ENCODE measurements at places on chromosomes 6 and 20.

DNA sequence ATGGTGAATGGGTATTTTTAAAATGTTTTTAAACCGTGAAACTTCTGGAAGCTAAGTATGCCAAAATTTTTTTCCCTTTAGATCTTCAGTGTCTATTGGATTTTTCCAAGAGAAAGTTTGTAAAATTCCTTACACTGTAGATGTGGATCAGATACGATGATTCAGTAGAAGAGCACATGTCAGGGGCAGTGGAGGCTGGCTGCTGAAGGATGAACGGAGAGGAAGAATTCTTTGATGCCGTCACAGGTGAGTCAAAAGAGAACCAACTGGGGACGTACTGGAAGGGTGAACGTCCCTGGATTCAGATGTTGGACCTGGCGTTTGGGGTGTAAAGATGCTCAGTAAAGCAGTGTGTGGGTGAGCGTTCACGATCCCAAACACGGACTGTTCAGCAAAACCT is 17.7 kb downstream of the OSBPL2 start:
- no peak overlapping the region for H3K4me3 ChIP-seq
- H3K4me1 ChIP-seq, result no peaks in the 10 kb centered on the region
- H3K27ac ChIP-seq, result no peak overlapping the region
- no peaks in the 10 kb centered on the region for H3K36me3 ChIP-seq
- no peaks in the 10 kb centered on the region for H3K27me3 ChIP-seq

DNA sequence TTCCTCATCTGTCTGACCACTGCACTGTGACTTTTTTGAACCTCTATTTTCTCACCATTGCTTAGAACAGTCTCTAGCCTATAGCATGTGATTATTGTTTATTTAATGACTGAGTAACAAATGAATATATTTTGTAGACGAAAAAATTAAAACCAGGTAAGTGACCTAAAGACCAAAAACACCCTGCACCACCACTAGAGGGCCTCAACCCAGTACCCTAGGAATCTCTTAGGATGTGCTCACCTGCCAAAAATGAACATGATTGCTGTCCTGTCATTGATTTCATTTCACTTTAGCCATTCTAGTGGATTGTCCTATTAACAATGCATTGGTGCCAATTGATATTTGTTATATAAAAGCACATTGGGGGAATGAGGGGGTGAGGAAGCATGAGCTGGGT is 199.1 kb downstream of the COL9A1 start:
- no peaks in the 10 kb centered on the region for H3K36me3 ChIP-seq
- H3K27ac ChIP-seq, result no peak overlapping the region
- no peaks in the 10 kb centered on the region for H3K27me3 ChIP-seq
- no peaks in the 10 kb centered on the region for H3K4me1 ChIP-seq
- DNase-seq, result no peak

DNA sequence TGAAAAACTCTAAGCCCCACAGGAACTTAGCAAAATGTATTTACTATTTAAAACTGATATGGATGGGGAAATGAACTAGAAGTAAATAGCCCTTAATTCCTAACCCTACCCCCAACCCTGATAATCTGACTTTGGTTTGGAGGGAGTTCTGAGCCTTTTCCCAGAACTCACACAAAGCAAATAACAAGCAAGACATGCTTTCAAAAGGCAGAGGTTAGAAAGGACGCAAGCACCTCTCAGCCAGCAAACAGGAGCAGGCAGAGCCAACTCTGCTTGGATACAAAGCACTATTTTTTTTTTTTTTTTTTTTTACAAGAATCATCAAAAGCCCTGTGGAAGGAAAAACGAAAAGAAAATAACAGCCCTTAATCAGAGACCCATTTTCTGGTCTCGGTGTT is 58.7 kb downstream of the SLC22A23 start:
- H3K27me3 ChIP-seq, result no peaks in the 10 kb centered on the region
- no peak overlapping the region for H3K27ac ChIP-seq
- H3K4me1 ChIP-seq, result no peaks in the 10 kb centered on the region
- H3K36me3 ChIP-seq, result no peaks in the 10 kb centered on the region

DNA sequence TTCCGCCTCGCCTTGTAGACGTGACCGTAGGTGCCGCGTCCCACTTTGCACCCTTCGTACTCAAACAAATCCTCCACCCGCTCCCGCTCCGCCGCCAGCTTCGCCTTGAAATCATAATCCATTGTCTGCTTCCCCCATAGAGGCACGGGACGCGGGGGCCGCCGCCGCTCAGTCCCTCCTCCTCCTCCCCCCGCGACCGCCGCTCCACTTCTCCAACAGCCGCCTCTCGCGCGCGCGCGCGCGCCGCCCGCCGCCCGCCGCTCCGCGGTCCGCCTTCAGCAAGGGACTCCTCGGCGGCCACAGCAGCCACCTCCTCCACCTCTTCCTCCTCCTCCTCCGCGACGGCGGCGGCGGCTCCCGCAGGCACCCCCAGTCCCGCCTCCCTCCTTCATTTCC is 256 bp downstream of the CDK19 start:
- no peaks in the 10 kb centered on the region for H3K27me3 ChIP-seq
- peak overlapping the region; percentile 90 for H3K27ac ChIP-seq
- H3K36me3 ChIP-seq, result no peaks in the 10 kb centered on the region
- peaks cover 15% of the 10 kb centered on the region for H3K4me1 ChIP-seq
- no peak for DNase-seq

DNA sequence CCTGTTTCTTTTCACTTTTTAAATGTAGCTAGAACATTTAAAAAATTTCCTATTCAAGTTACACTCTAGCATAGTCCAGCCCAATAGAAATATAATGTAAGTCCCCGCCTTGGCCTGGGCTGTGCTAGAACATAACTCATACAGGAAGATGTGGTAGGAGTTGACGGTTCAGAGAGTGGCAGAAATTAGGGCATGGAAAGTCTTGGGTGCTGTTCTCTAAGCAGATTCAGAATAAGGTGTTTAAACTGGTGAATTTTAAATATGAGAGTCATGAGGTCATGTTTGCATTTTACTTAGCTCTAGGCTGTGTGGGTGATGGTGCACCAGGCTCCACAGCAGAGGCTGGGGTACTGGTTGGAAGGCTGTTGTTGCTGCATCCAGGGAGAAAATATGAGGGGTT is 256.5 kb downstream of the FARS2 start:
- 0 out of 2 replicates have a peak, but pooled peaks cover 8% of the 10 kb centered on the region for H3K4me1 ChIP-seq
- H3K27me3 ChIP-seq, result no peaks in the 10 kb centered on the region
- no peaks in the 10 kb centered on the region for H3K36me3 ChIP-seq
- no peak for DNase-seq

GRCh38 chr20:4067600-4068261 is 52.4 kb upstream of the RNF24 start:
- no peak overlapping the region for H3K27ac ChIP-seq
- H3K4me3 ChIP-seq, result no peak overlapping the region
- H3K4me1 ChIP-seq, result 0 out of 2 replicates have a peak, but pooled peaks cover under 1% of the 10 kb centered on the region

DNA sequence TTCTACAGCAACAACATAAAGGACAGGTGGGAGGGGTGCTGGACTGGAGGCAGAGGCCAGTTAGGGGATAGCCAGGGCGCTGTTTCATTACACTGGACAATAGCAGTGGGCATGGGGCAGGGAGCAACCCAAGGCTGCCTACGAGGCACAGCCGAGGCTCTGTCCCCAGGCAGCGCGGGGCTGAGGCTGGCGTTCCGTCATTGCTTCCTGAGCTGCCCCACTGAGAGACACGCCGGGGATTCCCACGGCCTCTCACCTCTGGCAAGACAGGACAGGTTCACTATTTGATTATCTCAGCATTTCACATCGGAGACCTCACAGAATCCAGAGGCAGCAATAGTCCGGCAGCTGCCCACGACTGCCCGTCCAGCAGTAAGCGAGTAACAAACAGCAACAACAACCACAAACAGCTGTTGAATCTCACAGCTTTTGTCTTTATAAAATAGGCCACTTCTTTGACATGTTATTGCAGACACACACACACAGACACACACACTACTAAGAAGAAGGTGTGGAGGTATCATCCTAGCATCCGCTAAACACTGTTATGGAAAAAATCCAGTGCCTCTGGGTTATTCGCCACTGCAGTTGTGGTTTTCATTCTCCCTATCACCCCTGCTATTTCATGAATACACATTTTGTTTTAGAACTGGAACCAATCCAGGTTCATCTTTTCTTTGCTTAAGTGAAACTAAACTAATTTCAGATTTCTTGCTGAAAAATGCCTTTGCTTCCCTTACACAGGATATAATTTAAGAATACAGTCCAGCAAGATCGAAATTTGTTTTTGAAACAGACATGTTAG is 19.5 kb downstream of the KIF25 start:
- H3K27me3 ChIP-seq, result peaks cover 22% of the 10 kb centered on the region
- no peaks in the 10 kb centered on the region for H3K36me3 ChIP-seq
- H3K27ac ChIP-seq, result no peak overlapping the region
- no peak overlapping the region for H3K4me3 ChIP-seq
- no peaks in the 10 kb centered on the region for H3K4me1 ChIP-seq
- no peak for DNase-seq

- DNase-seq, result no peak
- H3K36me3 ChIP-seq, result no peaks in the 10 kb centered on the region
- H3K4me1 ChIP-seq, result no peaks in the 10 kb centered on the region
- H3K27ac ChIP-seq, result peak overlapping the region; percentile 39
- no peaks in the 10 kb centered on the region for H3K27me3 ChIP-seq
- H3K4me3 ChIP-seq, result peak overlapping the region; percentile 82
Observed at GRCh38 chr6:5996714-5997419, 9.9 kb downstream of the NRN1 start.

GRCh38 chr6:166942393-166943168 is 13.8 kb downstream of the RNASET2 start:
- DNase-seq, result no peak
- no peak overlapping the region for H3K27ac ChIP-seq
- no peaks in the 10 kb centered on the region for H3K27me3 ChIP-seq
- no peaks in the 10 kb centered on the region for H3K36me3 ChIP-seq
- no peak overlapping the region for H3K4me3 ChIP-seq
- H3K4me1 ChIP-seq, result no peaks in the 10 kb centered on the region

GRCh38 chr6:155195903-155196302 is 67.9 kb upstream of the CLDN20 start:
- H3K4me3 ChIP-seq, result no peak overlapping the region
- no peaks in the 10 kb centered on the region for H3K36me3 ChIP-seq
- no peaks in the 10 kb centered on the region for H3K4me1 ChIP-seq
- no peak overlapping the region for H3K27ac ChIP-seq

- no peak overlapping the region for H3K27ac ChIP-seq
- no peaks in the 10 kb centered on the region for H3K36me3 ChIP-seq
- peak overlapping the region; percentile 74 for H3K4me3 ChIP-seq
- DNase-seq, result no peak
Observed at GRCh38 chr6:10837009-10837621, 1.2 kb downstream of the MAK start.

DNA sequence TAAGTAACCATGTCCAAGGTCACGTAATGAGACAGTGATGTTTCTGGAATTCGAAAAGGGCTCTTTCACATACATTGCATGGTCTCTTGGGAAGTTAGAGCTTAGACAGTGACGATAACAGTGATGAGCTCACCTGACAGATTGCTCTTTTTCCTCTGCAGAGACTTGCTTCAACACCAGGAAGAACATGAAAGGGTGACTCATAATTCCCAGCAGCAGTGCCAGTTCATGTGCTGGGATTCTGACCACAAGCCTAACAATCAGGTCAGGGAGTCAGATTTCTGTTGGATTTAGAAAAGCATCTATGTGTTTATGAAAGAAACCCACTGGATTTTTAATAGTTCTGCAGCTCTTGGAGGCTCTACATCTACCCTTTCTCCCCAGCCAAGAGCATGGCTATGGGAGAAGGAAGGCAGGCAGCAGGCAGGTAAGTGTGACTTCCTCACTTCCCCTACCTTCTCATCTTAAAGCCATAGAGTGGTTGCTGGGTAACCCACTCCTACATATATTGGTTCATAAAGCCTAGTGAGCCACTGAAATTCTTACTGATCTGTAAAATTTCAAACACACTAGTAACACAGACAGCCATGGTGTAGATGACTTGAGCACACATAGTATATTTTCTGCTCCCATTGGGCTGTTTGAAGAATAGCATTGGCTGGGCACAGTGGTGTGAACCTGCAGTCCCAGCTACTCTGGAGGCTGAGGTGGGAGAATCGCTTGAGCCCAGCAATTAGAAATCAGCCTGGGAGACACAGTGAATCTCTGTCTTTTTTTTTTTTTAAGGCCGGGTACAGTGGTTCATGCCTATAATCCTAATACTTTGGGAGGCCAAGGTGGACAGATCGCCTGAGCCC is 44.4 kb upstream of the LOC128125822 start:
- no peaks in the 10 kb centered on the region for H3K27me3 ChIP-seq
- no peak overlapping the region for H3K4me3 ChIP-seq
- no peaks in the 10 kb centered on the region for H3K4me1 ChIP-seq

GRCh38 chr6:25297039-25297441 is 17.9 kb downstream of the CARMIL1 start:
- no peak overlapping the region for H3K4me3 ChIP-seq
- peaks cover 66% of the 10 kb centered on the region for H3K4me1 ChIP-seq
- no peak for DNase-seq

DNA sequence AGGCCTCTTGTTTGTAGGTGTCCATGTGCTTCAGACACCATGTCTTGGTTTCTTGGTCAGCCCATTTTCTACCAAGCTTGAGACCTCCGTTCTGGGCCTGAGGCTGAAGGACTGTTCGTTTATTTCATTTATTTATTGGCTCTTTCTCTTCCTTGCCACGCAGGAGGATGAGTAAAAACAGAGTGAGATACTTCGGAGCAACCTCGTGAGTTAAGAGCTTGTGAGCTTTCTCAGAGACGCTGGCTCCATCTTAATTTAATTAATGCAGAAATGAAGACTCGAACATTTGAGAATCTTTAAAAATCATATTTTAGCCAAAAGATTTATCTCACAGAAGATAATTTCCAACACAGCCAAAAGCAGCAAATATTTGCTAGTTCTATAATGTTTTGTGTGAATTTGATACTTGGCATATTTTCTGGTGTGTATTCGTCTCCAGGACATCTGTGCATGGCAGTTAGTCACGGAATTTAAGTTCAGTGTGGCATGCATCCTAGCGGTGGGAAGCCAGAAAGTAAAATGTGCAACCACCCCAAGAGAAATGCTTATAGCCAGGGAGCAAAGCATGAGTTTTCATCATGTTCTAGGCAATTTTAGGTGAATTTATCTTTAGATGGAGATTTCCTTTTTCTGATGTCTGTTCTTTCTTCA is 76.0 kb downstream of the THBS2 start:
- H3K36me3 ChIP-seq, result no peaks in the 10 kb centered on the region
- H3K27ac ChIP-seq, result no peak overlapping the region
- H3K4me1 ChIP-seq, result no peaks in the 10 kb centered on the region

- no peak overlapping the region for H3K27ac ChIP-seq
- H3K27me3 ChIP-seq, result no peaks in the 10 kb centered on the region
- H3K4me1 ChIP-seq, result no peaks in the 10 kb centered on the region
- H3K4me3 ChIP-seq, result no peak overlapping the region
- no peak for DNase-seq
Observed at GRCh38 chr20:21342656-21343345, 39.7 kb downstream of the XRN2 start.

DNA sequence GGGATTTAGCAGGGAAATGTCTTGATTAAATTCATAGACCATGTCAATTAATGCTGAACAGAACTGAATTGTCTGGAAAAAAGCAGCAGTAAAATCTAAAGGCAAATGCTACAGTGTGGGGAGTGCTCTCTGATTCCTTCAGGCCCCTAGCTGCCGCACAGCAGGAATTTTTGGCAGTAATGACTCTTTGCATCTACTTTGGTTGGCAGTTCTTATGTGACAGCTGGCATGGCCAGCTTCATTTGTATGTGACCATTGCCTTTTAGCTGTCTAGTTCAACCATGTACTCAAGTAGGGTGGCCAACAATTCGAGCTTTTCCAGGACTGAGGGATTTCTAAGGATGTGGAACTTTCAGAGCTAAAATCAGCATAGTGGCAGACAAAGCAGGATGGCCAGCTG is 499.1 kb upstream of the MAN1A1 start:
- no peak overlapping the region for H3K27ac ChIP-seq
- no peaks in the 10 kb centered on the region for H3K27me3 ChIP-seq
- H3K4me1 ChIP-seq, result no peaks in the 10 kb centered on the region
- no peaks in the 10 kb centered on the region for H3K36me3 ChIP-seq
- no peak overlapping the region for H3K4me3 ChIP-seq

GRCh38 chr6:56594699-56595098 is 48.0 kb downstream of the DST start:
- no peaks in the 10 kb centered on the region for H3K36me3 ChIP-seq
- H3K27me3 ChIP-seq, result no peaks in the 10 kb centered on the region
- H3K27ac ChIP-seq, result peak overlapping the region; percentile 83
- peaks cover 18% of the 10 kb centered on the region for H3K4me1 ChIP-seq

All from MM.1S (cell line).